ENCODE measurements at places on chromosomes 16 and 17.

GRCh38 chr16:1583180-1583579 lies 28.7 kb downstream of the IFT140 start:
- DNase-seq, result no peak

DNA sequence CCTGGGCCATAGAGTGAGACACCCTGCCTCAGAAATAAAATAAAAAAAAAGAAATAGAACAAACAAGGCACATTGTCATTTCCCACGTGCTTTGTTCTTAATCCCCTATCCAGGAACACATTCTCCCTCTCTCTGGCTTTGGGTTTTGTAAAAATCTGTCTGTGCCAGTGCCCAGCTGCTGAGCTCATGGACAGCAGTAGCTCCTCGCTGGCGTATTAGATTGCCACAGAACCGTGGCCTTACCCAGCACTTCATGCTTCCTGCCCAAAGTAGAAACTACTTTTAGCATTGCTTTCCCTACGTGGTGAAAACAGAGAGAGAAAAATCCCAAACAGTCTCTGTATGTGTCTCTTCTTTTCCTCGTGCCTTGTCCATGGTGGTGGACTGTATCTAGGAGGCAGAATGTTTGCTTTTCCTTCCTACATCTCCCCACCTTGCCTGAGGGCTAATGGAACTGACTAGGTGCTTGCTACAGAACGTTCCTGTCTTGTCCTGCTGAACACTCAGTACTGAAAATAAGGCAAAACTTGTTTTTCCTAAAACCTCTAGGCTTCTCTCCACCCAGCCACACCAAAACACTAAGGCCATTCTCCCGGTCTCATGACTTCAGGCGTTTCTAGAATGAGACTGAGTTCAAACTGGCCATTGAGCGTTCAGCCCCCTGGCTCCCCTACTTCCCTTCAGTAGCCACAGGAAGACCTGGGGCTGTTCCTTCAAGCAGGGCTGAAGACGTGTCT lies 26.1 kb downstream of the MNT start:
- no peak for DNase-seq

DNA sequence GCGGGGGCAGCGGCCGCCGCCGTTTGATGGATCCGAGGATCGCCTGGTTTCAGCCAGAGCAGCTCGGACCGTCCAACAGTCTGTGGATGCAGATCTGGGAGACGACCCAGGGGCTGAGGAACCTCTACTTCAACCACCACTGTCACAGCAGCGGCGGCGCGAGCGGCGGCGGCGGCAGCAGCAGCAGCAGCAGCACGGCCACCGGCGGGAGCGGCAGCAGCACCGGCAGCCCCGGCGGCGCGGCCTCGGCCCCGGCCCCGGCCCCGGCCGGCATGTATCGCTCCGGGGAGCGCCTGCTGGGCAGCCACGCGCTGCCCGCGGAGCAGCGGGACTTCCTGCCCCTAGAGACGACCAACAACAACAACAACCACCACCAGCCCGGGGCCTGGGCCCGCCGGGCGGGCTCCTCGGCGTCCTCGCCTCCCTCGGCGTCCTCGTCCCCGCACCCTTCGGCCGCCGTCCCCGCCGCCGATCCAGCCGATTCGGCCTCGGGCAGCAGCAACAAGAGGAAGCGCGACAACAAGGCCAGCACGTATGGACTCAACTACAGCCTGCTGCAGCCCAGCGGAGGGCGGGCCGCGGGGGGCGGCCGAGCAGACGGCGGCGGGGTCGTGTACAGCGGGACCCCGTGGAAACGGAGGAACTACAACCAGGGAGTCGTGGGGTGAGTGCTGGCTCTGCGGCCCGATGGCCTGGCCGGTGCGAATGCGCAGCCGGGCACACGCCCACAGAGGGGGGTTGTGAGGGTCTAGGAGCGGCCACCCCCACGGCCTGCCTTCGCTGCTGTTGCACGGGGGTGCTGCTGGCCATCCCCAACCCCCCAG lies 702 bp downstream of the TENT4B start:
- DNase-seq, result no peak

DNA sequence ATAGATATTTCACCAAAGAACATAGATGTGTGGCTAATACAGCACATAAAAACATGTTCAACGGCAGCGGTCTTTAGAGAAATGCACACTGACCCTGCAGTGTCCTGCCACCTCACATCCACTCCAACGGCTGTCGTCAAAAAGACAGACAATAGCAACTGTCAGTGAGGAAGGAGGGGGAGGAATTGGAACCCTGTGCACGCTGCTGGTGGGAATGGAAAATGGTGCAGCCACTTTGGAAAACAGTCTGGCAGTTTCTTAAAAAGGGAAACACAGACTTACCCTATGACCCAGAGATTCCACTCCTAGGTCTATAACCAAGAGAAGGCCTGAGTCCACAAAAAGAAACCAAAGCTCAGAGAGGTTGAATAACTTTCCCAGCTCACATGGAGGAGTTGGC lies 7.7 kb downstream of the CEP295NL start:
- no peak for DNase-seq

DNA sequence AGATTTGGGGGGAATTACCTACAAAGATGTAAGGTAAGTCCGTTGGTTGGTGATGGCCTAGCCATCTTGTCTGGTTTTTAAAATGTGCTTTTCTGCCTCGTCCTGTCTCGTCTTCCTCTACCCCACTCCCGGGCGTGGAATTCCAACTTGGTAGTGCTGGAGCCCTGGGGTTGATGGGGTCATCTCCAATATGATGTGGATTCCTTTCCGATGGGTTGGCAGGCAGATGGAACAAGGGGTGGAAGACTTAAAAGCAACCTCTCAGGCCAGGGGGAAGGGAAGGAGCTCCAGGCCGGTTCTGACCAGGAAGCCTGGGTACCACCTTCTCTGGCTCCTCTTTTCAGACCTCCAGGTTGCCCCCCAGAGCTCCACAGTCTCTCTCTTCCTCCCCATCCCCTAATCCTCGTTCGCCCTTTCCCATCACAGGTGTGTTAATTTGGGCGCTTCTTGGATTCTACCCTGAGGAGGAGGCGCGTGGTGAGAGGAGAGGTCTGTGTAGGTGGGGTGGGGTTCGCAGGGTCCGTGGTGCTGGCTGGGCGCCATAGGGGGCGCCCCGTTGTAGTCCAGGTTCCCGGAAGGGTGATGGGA lies 5.1 kb upstream of the HOXB2 start:
- no peak for DNase-seq

DNA sequence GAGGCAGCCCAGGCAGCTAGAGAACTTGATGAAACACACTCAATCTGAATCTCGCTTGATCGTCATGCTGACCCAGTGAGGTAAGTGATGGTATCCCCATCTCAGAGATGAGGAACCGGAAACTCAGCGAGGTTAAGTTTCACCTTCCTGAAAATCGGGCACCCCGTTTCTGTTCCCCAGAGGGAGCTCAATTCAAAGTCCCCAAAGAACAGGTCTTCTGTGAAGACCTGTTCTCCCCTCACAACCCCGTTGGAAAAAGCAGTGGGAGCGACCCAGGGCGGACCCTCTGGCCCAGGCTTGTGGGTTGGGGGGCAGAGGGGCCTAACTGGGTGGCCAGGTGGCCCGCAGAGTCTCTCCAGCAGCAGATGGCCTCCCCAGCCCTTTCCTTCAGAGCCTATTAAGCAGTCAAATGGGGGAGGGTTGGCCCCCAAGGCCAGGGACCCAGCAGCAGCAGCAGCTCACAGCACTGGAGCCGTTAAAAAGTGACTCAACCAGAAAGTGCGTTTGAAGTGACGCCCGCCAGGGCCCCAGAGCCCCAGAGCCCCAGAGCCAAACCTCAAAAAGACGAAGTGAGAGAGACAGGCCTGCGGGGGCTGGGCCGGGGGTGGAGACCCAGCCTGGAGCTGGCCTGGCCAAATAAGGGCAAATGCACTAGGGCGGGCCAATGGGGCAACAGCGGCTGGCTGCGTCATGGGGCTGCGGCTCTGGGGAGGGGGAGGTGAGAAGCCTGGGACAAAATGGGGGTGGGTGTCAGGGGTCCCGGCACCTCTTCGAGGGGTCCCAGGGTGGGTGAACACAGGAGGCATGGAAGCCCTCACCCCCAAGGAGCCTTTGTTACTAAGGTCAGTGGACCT lies 9.2 kb upstream of the TSPOAP1 start:
- peak; percentile 92 for DNase-seq

- DNase-seq, result peak; percentile 41
Measured at GRCh38 chr16:72066747-72067146, 3.7 kb downstream of the HPR start.

DNA sequence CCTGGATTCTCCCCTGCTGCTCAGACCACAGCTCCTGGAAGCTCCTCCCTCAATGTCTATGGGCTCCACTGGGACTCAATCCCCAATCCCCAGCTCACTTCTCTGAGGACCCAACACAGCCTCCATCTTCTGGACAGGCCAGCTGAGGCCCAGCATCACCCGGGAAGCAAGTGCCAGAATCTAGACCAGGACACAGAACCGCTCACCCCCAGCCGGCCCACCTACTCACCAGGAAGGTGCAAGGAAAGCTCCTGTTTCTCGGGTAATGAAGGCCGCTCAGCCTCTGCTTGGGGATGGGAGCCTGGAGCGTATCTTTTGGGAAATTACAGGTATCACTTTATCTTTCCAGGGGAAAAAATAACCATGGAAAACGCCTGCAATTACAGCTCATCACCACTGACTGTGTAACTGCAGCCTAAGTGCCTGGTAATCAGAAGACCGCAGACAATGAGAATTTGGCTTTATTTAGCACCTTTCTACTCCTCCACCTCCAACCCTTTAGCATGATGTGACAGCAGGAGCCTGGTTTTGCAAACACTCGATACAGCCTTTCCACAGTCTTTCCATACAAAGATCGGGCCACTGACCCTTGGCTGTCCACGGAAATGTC lies 49.6 kb upstream of the RPL38 start:
- DNase-seq, result no peak

GRCh38 chr16:554640-555365 lies 5.4 kb upstream of the PRR35 start:
- no peak for DNase-seq

DNA sequence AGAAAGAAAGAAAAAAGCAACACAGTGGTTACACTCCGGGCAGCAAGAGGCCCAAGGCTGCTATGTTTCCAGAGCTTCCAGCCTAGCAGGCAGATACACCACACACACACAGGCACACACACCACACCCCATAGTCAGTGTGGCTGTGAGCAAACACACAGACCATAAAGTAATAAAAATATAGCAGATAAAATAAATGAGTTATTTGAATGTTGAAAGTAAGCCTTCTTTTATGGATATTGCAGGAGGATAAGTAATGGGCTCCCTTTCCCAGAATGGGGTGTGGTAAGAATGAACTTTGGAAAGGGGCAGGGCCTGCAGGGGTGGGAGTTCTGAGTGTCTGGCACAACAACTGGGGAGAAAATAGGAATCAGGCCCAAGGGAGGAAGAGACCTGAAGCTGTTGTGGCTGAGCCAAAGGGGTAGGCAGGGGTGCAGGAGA lies 4.8 kb upstream of the CDK5RAP3 start:
- DNase-seq, result no peak

DNA sequence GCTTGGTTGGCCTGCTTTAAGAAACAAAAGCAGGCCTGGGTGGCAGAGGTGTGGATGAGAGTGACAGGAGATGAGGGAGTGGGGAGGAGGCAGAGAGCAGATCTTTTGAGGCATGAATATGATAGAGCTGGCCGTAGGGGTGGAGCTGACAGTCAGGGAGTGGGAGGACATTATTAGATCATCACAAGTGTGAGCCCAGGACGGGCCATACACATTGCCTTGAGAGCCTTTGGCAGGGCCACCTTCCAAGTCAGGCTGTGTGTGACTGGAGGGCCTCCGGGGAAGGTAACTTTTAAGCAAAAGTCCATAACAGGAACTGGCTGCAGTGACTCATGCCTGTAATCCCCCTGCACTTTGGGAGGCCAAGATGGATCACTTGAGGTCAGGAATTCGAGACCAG lies 26.3 kb downstream of the GINS3 start:
- DNase-seq, result no peak

DNA sequence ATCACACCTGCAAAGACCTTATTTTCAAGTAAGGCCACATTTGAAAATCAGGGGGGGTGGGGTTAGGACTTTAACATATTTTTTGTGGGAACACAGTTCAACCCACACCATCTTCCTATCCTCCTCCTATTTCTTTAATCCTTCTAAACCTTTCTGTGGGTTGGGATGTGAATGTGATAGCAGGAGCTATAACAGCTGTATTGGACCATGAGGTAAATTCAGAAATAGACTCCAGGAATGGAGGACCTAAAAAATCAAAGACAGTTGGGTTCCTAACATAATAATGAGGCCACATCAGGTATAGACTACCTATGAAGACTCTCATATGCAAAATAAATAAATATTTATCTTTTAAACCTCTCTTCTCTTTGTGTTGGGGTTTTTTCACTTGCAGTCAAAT lies 451.4 kb downstream of the XYLT1 start:
- no peak for DNase-seq

GRCh38 chr17:18318117-18318516 lies 3.0 kb downstream of the SMCR8 start:
- no peak for DNase-seq

- DNase-seq, result no peak
Measured at GRCh38 chr17:2981325-2981724, 82.1 kb downstream of the OR1D5 start.

- DNase-seq, result no peak
Measured at GRCh38 chr17:75365009-75365930, 40.2 kb downstream of the GRB2 start.

- no peak for DNase-seq
Measured at GRCh38 chr17:19415311-19415710, 4.3 kb downstream of the RNF112 start.

- DNase-seq, result peak; percentile 54
Measured at GRCh38 chr17:3964203-3965117, at the start of gene ATP2A3. TSS of gene ATP2A3 (minus strand) at chr17:3964437. CDS start at chr17:3964291, 146 bp downstream.

- no peak for DNase-seq
Measured at GRCh38 chr17:46771561-46772474, 46.7 kb downstream of the WNT3 start.

DNA sequence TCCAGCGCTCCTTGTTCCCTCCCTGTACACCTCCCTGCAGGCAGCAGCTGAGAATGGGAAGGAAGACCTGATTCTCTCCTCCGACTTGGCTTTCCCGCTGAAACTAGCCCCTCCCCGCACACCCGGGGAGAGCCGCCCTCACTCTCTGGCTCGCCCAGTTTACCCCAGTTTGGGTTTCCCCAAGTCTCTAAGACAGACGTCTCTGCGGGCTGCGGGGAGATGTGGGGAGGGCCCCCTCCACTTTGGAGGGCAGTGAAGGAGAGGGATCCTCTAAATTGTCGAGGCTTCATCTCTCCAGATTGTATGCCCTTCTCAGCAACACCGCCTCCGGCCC lies 797 bp downstream of the GRB7 start:
- DNase-seq, result peak; percentile 43

- DNase-seq, result no peak
Measured at GRCh38 chr17:9003355-9004131, 17.8 kb upstream of the NTN1 start.
